Naive B cell (primary cell): ENCODE measurements at places on chromosomes 5 and 9. TPM values are rescaled to one million over a fixed set of nuclear protein-coding genes. Genes with fewer than 3 reads are reported as not detected.

- DNase-seq = no peak
These were observed 244.3 kb downstream of the CSNK1G3 start for GRCh38 chr5:123756318-123756665.

DNA sequence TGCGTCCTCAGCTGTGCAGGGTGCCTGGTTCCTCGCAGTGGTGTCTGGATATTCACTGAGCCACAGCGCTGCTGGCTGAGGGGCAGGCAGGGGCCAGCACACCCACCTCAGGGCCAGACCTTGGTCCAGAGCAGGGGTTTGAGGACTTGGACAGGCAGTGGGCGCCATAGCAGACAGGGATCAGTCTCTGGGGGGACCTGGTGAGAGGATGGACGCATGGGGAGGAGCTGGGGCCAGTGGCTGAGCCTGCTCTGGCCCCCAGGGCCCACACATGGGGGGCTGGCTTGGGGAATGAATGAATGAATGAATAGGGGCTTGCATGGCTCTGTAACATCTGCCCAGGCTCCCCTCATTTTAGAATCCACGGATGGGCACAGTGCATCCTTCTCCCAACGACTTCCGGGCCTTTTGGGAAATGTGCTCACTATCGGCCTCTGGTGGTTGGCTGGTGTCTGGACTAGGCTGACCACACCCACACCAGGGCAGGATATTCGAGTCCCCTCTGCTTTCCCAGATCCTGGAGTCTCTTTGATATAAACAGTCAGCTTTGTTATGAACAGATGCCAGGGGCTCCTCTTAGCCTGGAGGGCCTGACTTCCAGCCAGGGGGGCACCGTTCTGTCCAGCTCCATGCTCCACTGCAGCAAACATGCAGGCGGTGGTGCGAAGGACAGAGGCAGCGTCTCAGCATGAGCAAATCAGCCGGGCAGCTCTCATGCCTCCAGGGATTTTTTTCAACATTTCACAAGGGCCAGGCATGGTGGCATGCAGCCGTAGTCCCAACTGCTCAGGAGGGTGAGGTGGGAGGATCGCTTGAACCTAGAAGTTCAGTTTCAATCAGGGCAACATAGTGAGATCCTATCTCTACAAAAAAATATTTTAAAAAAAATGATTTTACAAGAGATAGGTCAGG is 62.6 kb downstream of the NEK6 start:
- peak; percentile 17 for DNase-seq

DNA sequence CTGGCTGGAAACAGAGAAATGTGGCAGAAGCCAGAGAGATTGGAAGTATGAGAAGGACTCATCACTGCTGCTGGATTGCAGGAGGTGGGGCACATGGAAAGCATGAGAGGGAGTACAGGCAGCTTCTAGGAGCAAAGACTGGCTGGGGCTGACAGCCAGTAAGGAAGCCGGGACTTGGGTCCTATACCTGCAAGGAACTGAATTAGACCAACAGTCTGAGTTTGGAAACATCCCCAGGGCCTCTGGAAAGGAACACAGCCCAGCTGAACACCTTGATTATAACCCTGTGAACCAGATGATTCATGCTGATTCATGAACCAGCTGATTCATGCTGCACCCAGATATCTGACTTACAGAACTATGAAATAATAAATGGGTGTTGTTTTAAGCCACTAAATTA is 93.4 kb downstream of the OSTF1 start:
- DNase-seq = no peak

DNA sequence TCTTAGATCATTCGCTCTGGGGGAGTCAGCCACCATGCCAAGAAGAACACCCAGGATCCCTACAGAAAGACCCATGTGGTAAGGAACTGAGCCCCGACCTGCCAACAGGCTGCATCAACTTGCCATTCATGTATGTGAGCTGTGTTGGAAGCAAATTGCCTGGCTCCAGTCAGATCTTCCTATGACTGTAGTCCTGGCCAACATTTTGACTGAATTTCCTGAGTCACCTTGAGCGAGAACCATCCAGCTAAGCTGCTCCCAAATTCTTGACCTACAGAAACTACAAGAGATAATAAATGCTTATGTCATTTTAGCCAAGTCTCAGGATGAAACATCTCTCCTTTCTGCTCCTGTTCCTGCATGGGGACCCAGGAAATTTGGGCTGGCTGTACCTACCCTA is 40.0 kb upstream of the SLC44A1 start:
- no peak for DNase-seq

Gene CCNO
- polyA plus RNA-seq = not detected
